BJ (cell line): ENCODE measurements at places on chromosomes 4 and X.

DNA sequence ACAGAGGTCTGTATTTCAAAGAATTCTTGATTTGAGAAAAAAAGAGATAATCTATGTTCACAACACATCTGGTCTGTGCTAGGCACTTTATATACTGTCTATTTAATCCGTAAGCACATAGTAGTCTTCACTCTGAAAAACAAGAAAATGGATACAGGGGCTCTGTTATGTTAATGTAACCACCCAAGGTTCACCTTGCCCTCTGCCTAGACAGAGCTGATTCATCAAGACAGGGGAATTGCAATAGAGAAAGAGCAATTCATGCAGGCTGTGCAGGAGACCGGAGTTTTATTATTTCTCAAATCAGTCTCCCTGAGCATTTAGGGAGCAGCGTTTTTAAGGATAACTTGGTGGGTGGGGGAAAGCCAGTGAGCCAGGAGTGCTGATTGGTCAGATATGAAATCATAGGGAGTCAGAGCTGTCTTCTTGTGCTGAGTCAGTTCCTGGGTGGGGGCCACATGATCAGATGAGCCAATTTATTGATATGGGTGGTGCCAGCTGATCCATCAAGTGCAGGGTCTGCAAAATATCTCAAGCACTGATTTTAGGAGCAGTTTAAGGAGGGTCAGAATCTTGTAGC, 92.9 kb upstream of the TNIP3 start:
- DNase-seq = no peak

DNA sequence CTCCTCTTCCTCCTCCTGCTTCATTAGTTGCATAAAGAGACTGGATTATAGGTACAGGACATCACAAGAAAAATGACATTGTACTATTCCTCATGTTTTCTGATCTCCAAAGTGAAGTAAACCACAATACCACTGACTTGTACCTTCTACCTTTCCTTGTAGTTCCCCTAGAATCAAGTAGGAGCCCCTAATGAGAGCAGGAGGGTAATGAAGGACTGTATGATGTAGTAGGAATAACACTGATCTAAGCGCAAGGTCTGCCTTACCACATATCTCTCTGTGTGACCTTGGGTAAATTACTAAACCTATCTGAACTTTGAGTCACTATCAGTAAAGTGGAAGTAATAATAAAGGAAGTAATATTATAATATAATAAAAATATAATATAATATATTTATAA, 3.6 kb downstream of the VSIG4 start:
- DNase-seq = no peak

GRCh38 chr4:127656047-127656680, 23.4 kb downstream of the INTU start:
- DNase-seq = no peak

GRCh38 chr4:148780426-148781005, 338.3 kb upstream of the NR3C2 start:
- no peak for DNase-seq

GRCh38 chr4:15317246-15317645, 110.6 kb upstream of the C1QTNF7 start:
- DNase-seq = no peak

DNA sequence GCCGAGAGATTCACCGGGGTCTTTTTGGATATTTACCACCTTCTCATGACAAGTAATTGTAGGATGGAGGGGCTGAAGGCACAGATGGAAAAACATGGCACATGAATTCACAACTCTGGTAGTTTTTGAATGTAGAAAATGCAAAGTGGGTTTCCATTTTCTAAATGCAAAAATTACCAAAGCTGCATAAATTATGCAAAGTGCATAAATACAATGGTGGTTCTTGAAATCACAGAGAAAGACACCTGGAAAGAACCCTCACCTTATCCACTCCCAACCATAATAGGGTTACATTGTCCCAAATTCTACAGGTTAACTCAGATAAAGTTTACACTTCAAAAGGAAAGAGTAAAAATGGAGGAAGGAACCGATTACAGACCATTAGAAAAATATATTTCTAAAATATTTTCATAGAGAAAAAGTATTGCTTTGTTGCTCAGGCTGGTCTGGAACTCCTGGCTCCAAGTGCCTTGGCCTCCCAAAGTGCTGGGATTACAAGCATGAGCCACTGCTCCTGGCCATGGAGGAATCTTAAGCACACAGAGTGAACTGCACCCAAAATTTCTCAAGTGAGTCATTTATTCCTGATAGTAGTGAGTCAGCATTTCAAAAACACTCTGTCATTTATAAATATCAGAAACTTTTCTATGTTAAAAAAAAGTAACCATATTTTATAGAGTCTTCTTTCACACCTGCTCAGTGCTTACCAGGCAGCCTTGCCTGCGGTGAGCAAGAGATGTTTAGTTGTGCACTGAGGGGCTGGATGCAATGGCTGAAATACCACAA, 101.4 kb downstream of the FIP1L1 start:
- DNase-seq = peak; percentile 71

GRCh38 chr4:187929024-187929423, 66.5 kb upstream of the ZFP42 start:
- DNase-seq = no peak

DNA sequence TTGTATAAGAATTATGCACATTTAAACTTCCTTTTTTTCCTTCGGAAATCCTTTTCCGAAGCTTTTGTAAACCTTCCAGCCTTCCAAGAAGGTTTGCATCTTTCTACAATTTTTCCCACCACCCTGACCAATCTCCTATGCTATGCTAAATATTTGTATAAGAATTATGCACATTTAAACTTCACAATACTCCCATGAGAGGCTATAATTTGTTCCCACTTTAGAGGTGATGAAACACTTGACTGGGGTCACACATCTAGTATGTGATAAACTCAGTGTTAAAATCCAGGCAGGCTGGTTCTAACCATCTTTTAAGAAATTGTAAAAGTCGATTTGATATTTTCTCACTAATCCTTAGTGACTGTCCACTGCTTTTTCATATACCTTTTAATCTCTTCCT, 22.1 kb downstream of the NUDT6 start:
- no peak for DNase-seq

DNA sequence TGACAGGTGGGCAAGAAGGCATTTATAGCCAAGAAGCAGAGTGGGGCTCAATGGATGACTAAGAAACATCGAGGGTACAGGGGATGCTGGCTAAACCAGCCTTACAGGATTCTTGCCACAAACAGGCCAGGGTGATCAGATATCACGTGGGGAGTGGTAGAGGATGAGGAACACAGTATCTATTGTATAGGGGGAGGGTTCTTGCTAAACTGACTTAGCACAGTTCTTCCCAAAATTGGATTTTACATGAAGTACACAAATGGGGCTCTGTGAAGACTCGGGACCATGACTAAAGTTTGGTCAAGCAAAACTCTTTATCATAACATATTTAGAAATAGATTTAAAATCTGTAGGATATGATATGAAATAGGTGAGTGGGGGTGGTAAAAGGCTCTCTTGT, 144.0 kb upstream of the ATOH1 start:
- DNase-seq = no peak

DNA sequence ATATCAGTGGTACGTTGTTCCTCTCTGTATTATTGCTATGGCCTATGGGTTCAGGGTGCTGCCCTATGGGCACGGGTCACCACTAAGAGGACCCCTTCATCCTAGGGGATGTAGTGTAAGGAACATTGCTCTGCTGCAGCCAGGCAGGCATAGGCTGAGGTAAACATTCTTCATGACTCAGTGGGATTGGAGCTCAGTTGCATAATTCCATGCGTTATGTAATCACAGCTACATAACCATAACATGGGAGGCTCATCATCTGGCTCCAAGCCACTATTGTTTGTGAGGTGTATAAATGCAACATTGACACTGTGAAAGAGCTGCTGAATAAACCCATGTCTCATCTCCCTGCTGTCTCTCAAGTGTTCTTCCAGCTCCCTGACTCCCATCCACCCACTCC, 375.2 kb downstream of the MAGEE1 start:
- no peak for DNase-seq

- no peak for DNase-seq
These were observed 28.5 kb upstream of the WNK3 start for GRCh38 chrX:54386314-54386713.

DNA sequence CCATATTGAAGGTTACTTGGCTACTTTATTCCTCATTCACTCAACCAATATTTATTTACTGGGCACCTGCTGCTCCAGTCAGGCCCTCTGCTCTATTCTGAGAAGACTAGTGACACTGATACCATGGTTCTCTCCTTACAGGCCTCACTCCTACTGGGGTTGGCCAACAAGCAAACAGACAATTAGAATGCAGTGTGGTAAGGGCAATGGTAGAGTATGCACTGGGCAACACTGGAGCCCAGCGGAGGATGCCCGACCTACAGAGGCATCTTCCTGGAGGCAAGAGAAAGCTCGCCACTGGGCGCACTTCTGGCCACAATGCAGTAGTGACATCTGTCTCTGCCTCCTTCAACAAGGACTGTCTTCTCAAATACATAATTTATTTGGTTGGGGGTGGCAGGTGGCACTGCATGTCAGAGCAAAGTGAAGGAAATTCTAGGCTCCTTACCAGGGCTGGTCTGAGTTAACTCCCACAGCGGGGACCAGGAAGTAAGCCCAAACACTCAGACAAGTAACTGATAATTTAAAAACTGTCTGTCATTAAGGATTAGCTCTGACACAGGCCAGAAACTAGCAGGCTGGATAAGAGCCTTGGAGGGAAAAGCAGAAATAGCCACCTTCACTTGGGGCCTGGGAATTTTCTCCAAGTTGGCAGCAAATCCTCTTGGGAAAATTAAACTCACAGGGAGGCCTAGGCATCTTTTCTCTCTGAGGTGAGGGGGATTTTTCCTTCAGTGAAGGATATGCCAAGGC, 150.7 kb upstream of the EOLA2 start:
- DNase-seq = no peak

GRCh38 chr4:26821677-26822503, 38.8 kb upstream of the STIM2 start:
- DNase-seq = no peak

DNA sequence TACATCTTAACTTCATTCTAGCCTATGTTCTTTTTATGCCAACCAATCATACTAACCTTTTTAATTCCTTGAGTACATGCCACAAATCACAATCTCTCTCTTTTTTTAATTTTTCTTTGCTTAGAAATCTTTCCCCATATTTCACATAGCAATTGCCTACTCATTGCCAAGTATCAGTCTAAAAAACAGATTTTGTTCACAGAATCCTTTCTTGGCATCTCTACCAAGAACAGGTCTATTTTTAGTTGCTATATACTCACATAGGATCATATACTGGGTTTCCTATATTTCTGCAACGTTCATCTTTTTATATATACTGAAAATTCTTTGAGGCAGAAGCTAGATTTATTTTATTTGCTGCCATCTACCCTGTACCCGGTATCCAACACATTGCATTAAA, 292.1 kb downstream of the GASK1B start:
- DNase-seq = no peak

GRCh38 chr4:145075742-145076468, 22.1 kb downstream of the ANAPC10 start:
- DNase-seq = no peak

DNA sequence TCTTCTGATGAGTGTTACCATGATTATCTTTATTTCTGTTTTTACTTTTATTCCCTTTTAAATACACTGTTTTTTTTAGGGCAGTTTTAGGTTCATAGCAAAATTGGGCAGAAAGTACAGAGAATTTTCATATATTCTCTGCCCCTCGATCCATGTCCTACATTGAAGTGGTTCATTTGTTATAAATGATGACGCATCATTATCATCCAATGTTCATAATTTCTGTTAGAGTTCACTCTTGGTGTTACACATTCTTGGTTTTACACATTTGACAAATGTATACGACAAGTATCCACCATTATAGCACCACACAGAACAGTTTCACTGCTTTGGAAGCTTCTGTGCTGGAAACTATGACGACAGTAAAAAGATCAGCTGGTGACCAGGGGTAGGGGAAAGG, 578.1 kb upstream of the AADAT start:
- no peak for DNase-seq

DNA sequence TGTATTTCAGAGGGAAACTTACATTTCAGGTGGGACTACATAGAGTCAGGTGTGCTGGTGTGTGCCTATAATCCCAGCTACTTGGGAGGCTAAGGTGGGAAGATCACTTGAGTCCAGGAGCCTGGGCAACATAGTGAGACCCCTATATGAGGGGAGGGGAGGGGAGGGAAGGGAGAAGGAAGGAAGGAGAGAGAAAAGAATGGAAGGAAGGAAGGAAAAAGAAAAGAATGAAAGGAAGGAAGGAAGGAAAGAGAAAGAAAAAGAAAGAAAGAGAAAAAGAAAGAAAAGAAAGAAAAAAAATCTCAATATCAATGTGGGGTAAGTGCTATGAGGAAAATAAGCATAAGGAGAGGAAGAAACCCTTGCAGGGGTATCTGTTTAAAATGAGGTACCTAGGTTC, 43.6 kb upstream of the RAB33B start:
- no peak for DNase-seq

- no peak for DNase-seq
These were observed 376.4 kb downstream of the KCTD8 start for GRCh38 chr4:44071959-44072955.

DNA sequence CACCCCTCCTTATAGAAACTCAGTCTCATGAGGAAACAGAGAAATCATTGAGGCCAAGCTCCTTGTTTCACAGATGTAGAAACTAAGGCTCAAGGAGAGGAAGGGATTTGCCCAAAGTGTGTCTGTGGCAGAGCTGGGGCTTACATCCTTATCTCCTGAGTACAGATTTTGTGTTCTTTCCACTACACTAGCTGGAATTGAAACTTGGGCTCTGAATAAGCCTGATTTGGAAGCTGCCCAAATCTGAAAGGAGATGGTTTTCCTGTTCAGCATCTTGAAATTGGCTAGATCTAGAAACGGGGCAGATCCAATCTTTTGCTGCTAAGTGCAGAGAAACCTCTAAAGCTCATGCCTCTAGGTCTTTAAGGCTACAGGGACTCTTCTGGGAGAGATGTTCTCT, 24.3 kb downstream of the AWAT2 start:
- DNase-seq = no peak
